Renal cortex interstitium (tissue), 15 donors: ENCODE measurements at places on chromosomes 3 and 15. TPM values are rescaled to one million over a fixed set of nuclear protein-coding genes. Genes with fewer than 3 reads are reported as not detected.

The IGSF10 gene
- 2.5 TPM for polyA plus RNA-seq

The PLXND1 gene
- 153 TPM for polyA plus RNA-seq

The GNAT1 gene
- polyA plus RNA-seq = not detected

The EPHB3 gene
- 32.7 TPM for polyA plus RNA-seq

The CASR gene
- 22.8 TPM for polyA plus RNA-seq
